ENCODE measurements at places on chromosomes 3 and 15.
A peak's percentile ranks its signal among the peaks of the same experiment; 100 is the strongest.

- DNase-seq = no peak
Observed at GRCh38 chr3:197397838-197398237, 99.4 kb upstream of the DLG1 start.

- peak; percentile 24 for DNase-seq
Observed at GRCh38 chr3:166526881-166527280, 689.7 kb upstream of the BCHE start.

GRCh38 chr15:71334434-71334833, 219.2 kb downstream of the THSD4 start:
- DNase-seq = no peak

DNA sequence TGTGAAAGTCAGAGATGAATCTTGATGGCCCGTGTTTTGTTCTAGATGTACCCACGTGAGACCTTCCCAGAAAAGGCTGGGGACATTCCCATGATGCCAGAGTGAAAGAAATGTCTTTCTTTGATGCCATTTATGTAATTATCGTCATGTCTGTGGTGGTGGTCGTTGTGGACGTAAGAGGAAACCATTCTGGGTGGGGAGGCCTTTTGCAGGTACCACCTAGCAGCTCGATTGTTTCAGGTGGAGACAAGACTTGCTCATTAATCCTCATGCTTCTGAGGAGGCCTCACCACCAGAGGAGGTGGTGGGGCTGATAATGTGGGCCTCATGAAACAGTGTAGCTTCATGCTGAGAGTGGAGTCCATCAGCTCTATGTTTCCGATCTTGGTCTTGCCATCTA, 58.1 kb upstream of the USP3 start:
- no peak for DNase-seq

GRCh38 chr15:51724673-51725072, 12.8 kb downstream of the LYSMD2 start:
- no peak for DNase-seq

DNA sequence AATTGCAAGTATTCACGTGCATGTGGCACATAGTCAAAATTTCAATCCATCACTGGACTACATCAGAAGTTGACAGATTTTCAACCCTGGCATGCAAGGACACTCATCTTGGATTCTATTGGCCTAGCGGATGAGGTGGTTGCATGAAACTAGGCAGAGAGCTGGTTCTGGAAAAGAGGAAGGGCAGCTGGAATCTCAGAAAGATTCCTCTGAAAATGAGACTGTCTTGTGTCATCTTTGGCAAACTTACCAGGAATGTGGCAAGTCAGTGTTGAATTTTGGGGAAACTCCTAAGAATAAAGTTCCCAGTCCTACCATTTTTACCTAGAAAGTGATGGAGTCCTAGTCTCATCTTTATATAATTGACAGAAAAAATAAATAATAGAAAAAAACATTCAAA, 384.3 kb upstream of the NR2F2 start:
- no peak for DNase-seq

GRCh38 chr3:185457376-185457775, 41.5 kb downstream of the TMEM41A start:
- no peak for DNase-seq

- peak; percentile 38 for DNase-seq
Observed at GRCh38 chr15:40594429-40594836, 384 bp downstream of the KNL1 start.

DNA sequence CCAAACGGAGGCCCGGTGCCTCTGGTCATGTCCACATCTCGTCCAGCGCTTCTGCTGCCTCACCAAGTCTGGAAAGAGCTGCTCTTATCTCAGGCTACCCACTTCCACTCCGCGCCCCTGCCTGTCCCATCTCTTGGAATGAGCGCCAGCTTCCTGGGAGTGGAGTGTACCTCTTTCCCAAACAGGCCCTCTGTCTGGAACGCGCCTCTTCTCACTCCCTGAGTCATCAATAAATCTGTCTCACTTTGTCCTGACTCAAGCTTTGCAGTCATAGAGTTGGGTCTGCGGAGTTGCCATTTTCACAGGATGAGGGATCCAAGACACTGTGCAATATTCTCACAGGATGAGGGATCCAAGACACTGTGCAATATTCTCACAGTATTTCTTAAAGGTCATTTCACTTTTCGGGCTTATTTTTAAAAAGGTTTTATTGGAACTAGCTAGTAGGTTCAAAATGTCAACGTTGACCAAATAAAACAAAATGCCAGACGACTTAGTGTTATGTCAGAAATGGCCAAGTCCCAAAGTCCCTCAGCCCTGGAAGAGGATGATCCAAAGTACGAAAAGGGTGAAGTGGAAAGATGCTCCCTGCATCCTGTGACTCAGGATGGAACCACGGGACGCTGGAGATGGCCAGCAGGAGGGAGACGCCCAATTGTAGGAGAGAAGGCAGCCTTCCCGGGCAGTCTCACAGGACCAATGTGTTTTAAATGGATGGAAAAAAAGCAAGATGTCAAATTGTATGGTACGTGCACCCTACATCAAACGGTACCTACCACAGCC, 81.1 kb downstream of the CHSY1 start:
- no peak for DNase-seq

GRCh38 chr3:184591789-184592188, 30.2 kb downstream of the EPHB3 start:
- no peak for DNase-seq

- DNase-seq = no peak
Observed at GRCh38 chr3:79767905-79768267, at the start of gene ROBO1. Gene ROBO1 (minus strand): TSS chr3:79767998.

DNA sequence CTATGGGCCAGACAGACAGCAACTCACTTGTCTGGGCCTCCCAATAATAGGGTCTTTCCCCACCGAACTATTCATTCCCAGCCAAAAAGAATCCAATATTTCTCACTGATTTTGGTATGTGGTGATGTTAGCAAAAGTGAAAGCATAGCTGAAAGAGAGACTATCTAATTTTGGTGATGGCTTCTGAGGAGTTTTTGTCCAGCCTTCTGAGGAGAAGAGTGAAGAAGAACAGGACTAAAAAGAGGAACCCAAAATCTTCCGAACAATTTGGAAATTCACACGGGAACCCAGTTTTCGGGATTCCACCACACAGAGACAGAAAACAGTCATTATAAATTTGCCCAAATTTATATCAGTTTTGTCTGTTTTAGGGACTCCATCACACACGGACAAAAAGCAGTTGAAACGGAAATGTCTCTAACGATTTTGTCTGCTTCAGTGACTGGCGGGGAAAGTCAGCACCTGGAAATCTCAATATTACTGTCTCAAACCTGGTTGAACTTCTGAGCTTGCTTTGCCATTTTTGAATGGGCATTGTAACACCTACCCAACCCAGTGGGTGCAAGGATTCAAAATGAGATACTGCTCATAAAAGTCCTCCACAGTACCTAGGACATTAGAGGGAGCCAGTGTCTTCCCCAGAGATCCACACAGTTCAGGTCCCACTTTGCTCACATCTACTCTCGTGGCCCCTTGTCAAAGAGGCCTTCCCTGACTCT, 9.1 kb downstream of the CD80 start:
- DNase-seq = no peak

DNA sequence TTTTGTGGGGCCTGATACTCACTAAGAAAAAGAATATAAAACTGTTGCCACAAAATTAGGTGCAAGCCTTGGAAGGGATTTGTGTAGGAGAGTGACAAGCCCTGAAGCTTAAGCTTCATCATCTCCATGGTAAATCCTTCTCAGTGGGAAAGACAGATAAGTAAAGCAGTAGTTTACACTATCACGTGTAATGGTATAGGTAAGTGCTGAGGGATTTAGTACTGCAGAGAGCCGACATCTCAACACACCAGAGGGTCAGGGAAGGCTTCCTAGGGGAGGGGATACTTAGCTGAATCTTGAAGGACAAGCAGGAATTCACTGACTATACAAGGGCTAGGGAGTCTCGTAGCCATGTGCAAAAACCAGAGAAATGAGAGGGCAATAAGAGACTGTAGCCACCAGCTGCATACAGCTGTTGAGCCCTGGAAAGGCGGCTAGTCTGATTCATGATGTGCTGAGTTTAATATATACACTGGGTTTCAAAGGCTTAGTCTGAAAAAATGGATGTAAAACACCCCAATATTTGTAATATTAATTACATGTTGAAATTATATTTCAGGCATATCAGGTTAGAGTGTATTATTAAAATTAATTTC, 11.1 kb downstream of the SLC24A1 start:
- DNase-seq = no peak

DNA sequence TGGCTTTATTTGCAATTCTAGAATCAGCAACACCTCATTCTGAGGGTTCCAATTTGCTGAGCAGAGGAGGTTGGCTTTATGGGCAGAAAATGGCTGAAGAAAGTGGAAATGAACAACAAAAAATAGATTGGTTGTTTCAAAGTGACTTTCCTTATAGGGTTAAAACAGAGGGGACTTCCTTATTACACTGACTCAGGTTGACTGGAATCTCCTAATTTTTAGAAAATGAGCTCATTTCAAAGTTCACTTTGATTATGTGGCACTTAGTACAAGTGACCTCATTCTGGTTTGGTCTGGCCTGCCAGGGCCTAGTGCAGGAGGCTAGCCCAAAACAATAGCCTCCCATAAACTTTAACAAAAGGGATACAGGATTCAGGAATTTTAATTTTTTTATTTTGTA, 41.4 kb downstream of the NFKBIZ start:
- DNase-seq = no peak

- no peak for DNase-seq
Observed at GRCh38 chr3:126339466-126339865, 17.7 kb downstream of the KLF15 start.

DNA sequence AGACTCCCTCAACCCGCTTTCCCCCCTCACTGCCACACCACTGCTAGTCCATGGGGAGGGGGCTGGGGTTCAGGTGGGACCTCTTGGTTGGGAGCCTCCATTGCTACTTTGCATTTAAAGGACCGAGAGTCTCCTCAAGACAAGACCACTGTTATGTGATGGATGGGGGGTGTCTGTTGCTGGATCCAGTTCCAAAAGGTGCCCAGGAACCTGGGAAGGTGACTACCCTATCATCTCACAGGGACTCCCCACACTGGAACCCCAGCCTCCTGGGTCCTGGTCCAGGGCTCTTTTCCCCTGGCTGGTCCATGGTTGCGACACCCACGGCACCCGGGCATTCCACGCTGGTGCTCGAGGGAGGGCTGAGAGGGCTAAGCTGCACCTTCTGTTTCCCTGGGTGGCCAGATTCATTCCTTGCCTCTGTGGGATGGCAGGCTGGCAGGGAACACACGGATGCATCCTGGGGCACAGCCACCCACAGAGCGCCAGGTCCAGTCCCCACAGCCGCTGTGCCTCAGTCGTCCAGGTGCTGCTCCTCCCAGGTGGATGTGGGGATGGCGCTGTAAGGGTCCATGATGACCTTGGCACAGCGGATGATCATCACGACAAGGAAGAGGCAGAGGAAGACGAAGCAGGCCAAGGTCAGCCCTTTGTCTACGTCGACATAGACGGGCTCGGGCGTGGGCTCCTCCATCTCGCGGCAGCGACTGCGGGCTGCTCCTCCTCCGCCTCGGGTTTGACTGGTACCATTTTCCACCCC, 48.6 kb downstream of the FAH start:
- DNase-seq = no peak

DNA sequence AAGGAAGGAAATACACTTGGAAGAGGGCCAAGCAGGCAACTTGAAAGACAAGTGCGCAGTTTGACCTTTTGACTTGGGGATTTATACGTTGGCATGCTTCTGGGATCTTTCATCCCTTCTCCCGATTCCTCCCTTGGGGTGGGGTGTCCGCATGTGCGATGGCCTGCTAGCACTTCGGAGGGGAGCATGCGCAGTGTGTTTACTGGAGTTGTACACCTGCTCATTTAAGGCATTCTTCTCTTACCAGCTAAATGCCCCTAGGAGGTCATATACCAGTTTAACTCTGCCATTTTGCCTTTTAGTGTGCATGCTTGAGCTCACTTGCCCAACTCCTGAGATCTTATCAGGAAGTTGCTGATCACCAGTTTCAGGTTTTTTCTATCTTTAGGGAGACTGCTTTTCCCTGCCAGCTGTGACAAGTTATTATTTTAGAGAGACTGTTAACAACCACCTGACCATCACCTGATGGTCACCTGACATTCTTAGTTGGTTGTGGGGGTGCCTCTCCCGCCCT, 63.5 kb downstream of the BFSP2 start:
- DNase-seq = no peak

- no peak for DNase-seq
Observed at GRCh38 chr15:74906067-74906449, 593 bp downstream of the FAM219B start.

DNA sequence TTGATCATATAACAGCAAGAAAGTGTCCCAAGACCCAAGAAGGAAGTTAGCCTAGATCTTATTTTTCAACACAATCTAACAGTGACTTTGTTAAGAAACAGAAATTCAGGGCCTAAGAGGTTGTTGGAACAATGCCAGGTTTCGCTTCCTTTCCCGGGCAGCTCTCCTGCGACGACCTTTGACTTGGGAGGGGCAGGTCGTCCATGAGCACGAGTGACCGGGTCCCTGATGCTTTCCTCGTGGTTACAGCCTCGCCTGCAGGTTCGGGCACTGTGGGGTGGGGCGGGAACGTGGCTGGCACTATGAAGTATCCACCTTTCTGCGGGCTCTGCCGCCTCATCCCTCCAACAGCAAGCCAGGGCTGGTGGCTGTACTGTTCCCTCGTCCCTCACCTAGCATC, 90.1 kb upstream of the RGMA start:
- no peak for DNase-seq

DNA sequence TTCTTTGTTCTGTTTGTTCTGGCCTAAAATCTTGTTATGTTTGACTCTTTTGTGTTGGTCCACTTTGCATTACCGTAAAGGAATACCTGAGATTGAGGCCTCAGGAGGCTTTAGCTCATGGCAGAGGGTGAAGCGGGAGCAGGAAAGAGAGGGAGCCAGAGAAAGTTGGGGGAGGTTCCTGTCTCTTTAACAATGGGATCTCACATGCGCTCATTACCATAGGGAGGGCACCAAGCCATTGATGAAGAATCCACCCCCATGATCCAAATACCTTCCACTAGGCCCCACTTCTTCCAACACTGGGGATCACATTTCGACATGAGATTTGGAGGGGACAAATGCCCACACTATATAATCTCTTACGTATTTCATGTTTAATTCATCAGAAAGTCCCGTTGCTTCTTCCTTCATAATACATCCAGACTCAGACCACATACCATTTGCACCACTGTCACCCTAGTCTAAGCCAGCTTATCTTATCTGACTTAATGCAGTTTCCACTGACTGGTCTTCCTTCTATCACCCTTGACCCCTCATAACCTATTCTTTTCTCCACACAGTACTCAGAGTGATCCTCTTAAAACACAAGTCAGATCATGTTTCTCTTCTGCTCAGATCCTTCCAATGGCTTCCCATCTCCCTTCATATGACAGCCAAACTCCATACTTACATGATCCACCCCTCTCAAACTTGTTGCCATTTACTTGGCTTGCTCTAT, 13.5 kb downstream of the KBTBD8 start:
- no peak for DNase-seq

GRCh38 chr15:99708563-99708962, 24.7 kb downstream of the LYSMD4 start:
- no peak for DNase-seq

DNA sequence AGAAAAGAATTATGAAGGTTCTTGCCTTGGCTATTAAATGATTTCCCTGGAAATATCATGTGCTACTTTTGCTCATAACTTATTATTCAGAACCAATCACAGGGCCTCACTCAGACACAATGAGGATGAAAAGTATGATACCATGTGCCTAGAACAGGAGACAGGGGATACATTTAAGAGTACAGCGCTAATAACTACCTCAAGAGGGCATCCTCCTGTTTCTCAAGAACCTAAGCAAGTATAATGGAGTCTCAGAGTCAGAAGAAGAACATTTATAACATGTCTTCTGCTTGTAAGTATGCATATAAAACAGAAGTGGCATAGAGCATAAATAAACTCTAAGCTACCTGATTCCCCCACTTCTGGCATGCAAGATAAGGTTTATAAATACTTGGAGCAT, 125.4 kb upstream of the MME start:
- no peak for DNase-seq

- DNase-seq = no peak
Observed at GRCh38 chr3:58531956-58532355, 5.0 kb downstream of the ACOX2 start.
